NCI-H1694 treated with DMSO at 0.1 percent for 48 hours (cell line): ENCODE measurements at places on chromosomes 1 and 21.

DNA sequence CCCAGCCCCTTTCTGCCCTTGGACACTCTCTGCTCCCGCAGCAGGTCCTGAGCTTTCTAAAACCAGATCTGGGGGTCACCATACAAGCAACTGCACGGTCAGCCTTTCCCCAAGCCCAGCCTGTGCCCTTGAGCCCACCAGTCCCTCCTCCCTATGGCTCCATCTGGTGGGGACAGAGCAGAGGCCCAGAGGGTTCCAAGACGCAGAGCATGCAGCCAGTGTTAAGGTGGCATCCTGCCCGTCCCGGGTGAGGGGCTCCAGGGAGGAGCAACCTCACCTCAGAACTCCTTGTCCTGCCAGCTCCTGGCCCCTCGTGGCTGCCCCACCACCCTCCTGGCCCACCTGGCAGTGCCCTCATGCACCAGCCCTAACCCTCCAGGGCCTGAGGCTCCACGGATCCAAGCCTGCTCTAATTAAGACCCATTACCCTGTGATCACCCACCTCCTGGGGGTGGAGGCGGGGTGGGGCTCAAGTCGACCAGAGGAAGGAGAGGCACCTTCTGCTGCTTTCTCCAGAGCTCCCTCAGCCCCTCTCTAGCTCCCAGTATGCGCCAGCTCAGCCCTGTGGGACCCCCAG is 8.5 kb downstream of the CHD5 start:
- DNase-seq, result no peak

DNA sequence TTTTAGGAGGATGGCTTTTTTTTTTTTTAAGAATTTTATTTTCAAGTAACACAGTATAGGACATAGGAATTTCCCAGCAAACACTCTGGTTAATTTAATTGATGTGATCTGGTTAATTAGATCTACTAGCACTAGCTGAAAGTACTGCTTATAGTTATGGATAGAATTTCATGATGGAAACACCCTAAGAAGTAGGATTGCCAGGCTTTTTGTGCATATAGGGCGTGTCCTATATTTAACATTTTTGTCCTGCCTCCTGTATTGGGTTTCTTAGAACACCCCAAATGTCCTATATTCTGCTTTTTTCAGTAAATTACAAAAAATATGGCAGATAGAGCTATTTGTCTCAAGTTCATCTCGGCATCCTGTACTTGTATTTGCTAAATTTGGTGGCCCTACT is 13.5 kb upstream of the AXDND1 start:
- no peak for DNase-seq

DNA sequence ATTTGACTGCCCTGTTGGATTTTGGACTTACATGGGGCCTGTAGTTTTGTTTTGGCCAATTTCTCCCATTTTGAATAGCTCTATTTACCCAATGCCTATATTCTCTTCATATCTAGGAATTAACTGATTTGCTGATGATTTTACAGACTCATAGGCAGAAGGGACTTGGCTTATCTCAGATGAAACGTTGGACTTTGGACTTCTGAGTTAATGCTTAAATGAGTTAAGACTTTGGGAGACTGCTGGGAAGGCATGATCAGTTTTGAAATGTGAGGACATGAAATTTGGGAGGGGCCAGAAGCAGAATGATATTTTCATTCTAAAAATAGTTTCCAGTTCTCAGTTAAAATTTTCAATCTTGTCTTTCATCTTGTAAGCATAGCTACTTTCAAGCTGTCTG is 222.3 kb downstream of the COP1 start:
- DNase-seq, result no peak

DNA sequence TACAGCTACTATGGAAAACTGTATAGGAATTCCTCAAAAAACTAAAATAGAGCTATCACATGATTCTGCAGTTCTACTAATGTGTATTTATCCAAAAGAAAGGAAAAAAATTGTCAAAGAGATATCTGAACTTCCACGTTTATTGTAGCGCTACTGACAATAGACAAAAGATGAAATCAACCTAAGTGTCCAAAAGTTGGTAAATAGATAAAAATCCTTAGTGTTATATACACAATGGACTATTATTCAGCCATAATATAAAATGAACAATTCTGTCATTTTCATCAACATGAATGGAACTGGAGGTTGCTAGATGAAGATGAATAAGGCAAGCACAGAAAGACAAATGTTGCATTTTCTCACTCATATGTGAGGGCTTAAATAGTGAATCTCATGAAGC is 1492.1 kb downstream of the MRPL39 start:
- DNase-seq, result no peak

DNA sequence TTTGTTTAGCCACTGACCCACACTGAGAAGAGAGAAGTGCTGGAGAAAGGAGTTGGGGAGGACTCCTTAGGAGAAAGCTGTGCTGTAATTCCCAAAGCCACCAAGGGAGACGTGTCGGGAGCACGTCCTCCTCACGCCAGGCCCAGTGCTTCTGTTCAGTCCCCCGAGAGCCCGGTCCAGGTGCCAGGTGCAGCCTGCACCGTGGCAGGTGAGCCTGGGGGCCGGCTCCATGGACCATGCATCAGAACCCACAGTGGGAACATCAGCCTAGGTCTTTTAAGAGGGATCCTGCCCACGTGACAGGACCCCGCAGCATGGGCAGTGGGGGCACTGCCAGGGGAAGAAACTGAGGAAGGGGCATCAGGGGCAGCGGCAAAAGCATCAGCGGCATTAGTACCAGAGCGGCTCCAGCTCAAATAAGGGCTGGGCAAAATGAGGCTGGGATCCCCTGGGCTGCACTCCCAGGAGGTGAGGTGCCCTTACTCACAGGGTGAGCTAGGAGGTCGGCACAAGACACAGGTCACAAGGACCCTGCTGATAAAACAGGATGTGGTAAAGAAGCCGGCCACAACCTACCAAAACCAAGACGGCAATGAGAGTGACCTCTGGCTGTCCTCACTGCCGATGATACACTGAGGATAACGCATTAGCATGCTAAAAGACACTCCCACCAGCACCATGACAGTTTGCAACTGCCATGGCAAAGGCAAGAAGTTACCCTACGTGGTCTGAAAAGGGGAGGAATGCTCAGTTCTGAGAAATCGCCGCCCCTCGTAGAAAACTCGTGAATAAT is 24.6 kb upstream of the PRDM15 start:
- no peak for DNase-seq

DNA sequence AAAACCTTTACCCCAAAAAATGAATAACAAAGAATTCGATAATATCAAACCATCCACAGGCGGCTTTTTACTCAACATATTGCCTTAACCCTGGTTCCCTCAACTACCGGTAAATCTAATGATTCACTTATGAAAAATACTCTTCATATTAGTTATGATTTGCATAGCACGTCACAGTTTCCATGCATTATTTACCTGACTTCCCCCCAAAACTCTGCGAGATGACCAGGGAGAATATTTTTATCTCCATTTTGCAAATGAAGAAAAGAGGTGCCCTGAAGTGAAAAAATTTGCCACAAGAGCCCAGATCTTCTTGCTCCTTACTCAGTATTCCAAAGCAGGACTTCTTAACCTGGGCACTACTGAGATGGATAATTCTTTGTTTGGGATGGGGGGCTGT is 2.9 kb downstream of the JAK1 start:
- DNase-seq, result no peak

DNA sequence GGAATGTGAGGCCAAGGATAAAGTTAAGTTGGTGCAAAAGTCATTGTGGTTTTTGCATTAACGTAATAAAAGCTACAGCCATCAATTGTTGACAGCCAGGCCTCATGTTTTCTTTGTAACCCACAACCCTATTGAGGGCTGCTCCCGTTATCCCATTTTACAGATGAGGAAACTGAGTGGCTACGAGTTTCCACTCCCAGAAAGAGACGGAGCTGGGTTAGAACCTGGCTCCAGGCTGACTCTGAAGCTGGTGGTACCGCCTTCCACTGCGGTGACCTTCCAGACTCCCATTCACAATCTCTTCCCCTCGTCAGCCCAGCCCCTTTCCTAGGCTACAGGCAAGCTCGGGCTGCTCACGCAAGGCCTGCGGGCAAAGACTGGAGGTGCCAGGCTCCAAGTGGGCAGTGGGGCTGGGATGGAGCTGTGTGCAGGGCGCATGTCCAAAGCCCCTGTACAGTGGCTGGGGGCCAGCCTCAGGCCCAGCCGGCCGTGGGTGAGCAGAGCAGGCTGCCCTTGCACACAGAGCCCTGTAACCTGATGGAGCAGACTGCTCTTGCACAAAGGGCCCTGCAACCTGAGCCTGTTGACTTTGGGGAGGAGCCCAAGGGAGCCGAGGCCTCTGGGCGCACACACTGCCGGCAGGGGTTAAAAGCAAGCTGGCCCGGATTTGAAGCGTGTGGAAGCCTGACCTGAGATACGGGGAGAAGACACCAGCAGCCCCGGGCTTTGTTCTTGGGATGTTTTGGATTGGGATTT is 97.4 kb upstream of the TMPRSS2 start:
- DNase-seq, result no peak

GRCh38 chr1:2866422-2867086 is 65.1 kb upstream of the TTC34 start:
- no peak for DNase-seq

DNA sequence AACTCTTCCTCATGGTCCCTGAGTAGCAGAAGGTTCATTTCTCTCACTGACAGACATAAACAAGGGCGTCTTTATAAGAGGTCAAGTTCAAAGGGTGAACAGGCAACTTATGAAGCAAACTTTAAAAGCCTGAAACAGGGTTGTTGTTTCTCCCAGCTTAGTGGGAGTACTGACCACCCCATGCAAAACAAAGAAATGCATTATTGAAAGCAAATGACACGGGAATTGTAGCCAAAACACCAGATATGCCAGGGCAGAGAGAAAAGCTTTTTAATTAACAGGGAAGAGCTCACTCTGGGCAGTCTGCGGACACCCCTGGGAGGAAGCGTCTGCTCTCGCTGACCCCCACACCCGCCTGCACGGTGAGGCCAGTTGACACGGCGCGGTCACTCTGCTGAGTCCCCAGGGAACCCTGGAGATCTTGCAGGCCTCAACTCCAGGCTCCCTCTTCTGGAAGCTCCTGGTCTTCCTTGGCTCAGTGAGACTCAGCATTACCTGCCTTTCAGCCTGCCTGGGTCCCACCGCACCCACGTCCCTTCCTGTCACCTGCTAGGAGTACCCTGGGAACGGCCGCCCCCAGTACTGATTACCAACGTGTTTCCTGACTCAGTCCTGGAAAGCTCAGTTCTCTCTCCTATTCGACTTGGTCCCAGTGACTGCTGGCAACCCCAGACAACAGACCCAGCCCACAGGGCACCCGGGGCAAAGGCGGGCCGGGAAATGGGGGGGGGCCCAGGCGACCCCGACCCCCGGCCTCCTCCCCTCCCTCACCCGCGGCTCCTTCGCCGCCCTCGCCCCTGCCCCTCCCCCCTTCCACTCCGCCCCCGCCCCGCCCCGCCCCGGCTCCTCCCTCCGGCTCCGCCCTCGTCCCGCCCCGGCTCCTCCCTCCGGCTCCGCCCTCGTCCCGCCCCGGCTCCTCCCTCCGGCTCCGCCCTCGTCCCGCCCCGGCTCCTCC is 972 bp downstream of the CFAP410 start:
- no peak for DNase-seq

DNA sequence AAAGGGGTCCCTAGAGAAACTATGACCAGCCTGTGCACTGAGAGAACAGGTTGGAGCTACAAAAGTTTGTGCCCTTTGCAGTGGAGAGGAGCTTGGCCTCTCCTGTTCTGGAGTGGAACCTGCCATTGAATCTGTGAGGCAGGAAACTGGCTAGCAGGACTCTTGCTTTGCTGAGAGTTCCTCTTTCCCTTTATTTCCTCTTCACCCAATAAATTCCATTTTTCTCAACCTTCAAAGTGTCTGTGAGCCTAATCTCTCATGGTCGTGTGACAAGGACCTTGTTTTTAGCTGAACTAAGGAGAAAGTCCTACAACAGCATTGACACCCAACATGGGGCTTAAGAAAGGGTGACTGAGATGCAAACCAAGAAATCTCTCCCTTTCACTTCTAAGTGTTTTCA is 42.7 kb upstream of the FASLG start:
- no peak for DNase-seq

GRCh38 chr21:31235671-31236450 is 108.2 kb downstream of the TIAM1 start:
- no peak for DNase-seq

DNA sequence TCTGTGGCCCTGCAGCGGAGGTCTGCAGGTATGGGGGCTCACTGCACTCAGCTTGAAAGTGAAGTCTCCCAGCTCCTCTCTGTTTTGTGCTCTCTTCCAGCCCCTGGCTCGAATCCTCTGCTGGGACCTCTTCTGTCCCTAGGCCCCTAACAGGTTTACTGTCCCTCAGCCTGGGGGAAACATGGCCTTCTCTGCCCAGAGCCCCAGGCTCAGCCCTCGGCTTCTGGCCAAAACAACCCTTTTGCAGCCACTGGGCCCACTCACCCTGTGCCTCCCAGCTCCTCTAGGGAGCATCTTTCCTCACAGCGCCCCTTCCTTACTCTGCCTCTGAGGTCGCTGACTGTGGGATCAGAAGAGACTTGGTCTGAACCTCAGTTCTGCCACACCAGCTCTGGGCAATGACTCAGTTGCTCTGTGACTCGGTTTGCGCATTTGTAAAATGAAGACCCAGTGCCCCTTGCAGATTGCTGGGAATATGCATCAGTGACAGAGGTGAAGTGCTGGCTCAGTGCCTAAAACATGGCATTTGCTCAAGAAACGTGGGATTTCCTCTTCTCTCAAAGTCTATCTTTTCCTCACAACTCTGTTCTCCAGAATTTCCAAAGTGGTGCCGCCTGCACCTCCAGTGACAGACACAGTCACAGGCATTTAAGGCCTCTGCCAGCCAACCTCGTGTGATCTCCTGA is 26.5 kb upstream of the TENT5C start:
- DNase-seq, result no peak

DNA sequence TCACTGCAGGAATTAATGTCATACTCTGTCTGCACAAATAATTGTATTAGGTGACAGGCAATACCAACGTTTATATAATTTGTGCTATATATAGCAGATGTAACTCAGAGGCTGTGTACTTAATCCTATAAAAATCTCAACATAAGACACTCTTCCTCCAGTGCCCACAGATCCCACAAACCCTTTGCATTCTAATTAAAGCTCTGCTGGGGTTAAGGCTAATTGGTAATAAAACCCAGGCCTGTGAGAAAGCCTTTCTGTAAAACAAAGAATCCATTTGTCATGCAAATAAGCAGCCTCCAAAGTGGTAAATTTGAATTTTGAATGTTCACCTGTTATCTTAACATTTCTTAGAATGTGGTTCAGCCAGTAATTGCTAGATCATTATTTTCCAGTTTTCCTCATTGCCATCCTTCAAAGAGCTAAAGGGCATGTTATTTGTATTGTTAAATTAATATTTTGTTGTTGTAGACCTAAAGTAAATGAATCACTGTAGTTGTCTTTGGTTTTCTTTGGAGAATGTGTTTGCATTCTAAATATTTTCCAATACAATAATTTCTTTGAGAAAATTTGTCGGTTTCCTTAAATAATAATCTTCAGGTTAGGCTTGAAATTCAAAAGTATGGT is 46.3 kb upstream of the PRDX6 start:
- no peak for DNase-seq

DNA sequence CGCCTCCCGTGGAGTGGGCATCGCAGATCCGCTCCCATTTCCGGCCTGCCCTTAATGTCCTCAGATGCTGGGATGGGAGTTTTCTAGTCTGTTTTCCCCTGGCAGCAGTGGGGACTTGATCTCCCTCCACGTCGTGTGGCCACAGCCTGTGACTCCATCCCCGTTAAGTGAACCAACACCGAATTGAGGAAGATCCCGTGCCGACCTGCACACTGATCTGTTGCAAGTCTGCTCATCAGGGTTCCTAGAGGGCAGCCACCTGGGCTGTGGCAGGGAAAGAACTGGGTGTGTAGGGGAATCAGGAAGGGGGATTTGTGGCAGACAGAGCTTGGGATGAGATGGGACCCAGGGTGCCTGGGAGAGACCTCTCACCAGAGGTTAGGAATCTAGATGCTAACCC is 23.3 kb upstream of the CDK18 start:
- DNase-seq, result no peak
